ENCODE measurements at places on chromosomes 2 and 18.

- DNase-seq: no peak
Measured at GRCh38 chr2:234787114-234787513, 164.7 kb upstream of the SH3BP4 start.

DNA sequence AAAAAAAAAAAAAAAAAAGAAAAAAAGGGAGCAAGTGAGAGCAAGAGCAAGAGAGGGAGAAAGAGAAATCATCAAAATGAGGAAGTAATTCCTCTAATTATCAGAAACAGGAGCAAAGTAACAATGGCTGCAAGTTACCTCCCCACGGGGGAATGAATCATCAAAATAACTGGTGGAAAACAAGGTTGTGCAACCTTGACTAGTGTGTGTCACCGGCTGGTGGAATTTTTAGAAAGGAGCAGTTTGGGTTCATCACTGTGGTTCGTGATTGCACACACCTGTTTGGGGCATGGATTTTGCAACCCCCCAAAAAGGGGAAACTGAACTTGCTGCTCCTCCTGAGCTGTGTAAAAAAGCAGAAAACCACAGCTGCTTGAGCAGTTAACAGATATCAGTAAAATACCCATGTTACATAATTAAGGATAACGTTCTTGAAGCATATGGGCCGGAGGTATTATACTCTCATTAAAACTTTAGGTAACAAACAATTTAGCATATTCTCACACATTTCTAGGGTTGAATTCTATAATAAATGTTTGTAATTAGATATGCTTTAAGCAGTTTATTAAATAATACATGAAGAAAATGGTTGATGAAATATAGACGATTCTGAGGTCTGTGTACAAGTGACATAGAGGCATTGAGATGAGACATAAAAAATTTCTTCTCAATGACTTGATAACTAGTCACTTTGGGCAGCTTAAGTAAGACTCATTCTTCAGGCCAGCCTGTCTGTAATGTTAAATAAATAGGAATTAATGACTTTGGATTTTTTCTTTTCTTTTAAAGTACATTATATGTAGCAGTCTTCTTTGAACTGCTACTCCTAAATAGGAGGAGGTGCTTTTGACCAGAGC, 184.2 kb upstream of the ZEB2 start:
- DNase-seq: no peak

- DNase-seq: no peak
Measured at GRCh38 chr2:95730813-95731212, 139.0 kb downstream of the TRIM43 start.

DNA sequence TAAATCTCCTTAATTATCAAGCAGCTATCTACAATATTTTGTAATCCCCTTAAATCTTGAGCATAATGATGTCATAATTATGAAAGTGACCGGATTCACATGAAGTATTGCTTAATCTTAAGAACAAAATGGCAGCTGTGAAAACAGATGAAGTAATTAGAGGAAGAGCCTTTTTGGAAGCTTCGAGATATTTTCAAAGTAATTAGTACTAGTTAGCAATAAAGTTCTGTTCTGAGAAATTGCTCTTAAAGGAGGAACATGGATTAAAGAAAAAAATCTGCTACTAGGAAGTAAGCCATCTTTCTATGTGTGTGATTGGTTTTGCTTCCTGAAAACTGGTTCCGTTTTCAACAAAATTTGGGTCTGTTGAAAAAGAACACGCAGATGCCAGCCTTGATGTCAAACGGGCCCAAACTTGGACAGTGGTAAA, 18.3 kb downstream of the CLUL1 start:
- no peak for DNase-seq

GRCh38 chr18:78420116-78420515, 559.5 kb upstream of the SALL3 start:
- no peak for DNase-seq

GRCh38 chr2:11097854-11098387, 57.3 kb upstream of the SLC66A3 start:
- no peak for DNase-seq

DNA sequence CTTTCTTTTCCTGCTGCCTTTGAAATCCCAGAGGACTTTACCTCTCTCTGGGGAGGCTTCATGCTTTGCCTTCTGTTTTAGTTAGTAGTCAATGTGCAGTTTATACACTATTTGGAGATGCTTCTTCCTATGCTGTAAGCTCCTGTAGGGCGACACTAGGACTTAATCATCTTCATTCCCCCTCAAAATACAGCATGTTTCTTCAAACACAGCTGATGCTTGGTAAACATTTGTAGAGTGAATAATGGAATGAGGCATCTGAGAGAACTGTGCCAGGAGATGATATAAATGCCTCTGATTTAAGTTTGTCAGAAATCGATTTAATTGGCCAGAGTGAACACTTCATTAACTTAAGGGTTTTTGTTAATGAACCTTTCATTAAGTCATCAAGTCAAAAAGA, 43.4 kb downstream of the LHCGR start:
- DNase-seq: no peak

GRCh38 chr2:40642237-40642636, 190.3 kb upstream of the SLC8A1 start:
- DNase-seq: no peak

- DNase-seq: no peak
Measured at GRCh38 chr2:71697106-71698004, 244.0 kb downstream of the DYSF start.

- DNase-seq: no peak
Measured at GRCh38 chr2:99754210-99754609, 264.4 kb upstream of the REV1 start.

Data from posterior cingulate gyrus (tissue), 11 donors.